ENCODE measurements at places on chromosomes 4 and X.

GRCh38 chr4:74755486-74755885 lies 38.8 kb downstream of the BTC start:
- no peak for DNase-seq

DNA sequence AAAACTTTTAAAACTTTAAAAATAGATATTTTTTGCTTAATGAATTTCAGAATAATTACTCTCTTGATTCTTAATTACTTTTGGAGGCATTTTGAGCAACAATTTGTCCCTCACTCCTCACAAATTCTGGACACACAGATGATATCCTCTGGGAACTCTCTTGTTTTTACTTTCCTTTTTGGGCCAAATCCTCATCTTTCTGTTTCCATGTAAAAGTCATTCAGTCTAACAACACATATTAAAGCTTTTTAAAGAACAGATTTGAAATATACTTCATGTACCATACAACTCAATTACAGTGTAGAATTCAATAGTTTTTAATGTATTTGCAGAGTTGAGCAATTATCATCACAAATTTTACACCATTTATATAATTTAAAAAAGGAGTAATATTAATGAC lies 983.1 kb downstream of the STIM2 start:
- no peak for DNase-seq

DNA sequence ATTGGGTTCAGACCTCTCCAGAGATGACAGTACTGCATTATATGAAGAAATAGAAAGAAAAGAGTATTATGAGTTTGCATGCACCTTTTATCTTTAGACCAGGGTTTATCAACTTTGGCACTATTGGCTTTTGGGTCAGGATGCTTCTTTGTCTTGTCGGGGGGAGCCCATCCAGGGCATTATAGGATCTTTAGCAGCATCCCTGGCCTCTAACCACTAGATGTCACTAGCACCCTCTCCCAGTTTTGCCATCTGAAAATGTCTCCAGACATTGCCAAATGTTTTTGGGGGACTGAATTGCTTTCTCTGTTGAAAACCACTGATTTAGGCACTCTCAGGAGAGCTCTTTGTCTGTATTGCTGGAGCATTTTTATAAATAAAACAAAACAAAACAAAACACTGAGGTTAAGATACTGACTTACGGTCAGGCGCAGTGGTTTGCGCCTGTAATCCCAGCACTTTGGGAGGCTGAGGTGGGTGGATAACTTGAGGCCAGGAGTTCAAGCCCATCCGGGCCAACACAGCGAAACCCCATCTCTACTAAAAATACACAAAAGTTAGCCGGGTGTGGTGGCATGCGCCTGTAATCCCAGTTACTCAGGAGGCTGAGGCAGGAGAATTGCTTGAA lies 23.6 kb downstream of the CA5B start:
- no peak for DNase-seq

DNA sequence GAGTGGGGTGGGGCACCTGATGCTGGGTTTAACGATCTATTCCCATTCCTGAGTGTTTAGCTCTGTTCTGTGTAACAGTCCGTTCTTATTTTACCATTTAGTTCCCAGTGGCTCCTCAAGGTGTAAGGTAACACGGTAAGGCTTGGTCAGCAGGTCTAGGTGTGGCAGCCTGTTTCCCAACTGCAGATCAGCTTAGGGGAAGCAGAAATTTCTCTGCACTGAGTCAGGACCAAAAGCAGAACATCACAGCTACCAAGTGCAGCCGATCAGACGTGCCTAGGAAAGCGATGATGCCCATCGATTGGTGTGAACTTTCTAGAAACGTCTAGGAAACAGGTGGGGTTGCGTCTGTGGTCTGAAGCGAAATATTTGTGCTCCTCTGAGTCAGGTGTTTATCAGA lies 240.1 kb downstream of the STIM2 start:
- DNase-seq: no peak

DNA sequence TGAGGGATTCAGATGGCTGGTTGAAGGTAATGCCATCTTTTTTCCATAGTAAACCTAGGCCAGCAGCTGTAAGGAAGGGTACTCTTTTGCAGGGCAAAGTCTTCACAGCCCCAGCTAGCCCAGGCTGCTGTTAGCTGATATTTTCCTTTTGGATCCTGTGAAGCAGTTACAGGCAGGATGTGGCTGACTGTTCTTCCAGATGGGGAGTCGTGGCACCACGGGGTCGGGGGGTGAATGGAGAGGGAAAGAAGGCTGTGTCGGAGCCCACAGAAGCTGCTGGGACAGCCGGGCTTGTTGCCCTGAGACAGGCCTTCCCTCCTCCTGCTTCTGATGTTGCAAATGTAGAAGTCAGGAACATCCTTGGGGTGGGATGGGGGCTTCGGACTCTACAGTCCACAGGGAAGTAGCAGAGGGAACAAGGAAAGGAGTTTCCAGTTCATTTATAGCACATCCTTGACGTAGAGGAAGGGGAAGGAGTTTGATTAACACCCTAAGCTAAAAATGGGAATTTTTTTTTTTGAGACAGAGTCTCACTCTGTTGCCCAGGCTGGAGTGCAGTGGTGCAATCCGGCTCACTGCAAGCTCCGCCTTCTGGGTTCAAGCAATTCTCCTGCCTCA lies 64.6 kb upstream of the TMEM150C start:
- DNase-seq: no peak

- DNase-seq: no peak
Measured at GRCh38 chr4:24235618-24236017, 345.8 kb upstream of the PPARGC1A start.

GRCh38 chr4:13615161-13615560 lies 12.4 kb downstream of the BOD1L1 start:
- DNase-seq: no peak

DNA sequence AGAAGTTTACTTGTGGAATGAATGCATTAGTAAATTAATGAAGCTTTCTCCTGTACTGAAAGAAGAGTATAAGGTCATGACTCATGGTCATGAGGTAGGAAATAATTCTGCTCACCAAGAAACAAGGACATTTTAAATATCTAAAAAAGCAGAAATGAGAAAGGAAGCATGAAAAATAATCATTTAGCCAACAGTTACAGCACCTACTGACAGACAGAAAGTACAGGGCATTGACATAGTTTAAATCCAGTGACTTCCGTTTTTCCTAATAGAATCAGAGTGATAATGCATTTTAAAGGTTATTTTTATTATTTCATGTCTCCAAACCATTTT lies 30.5 kb upstream of the ACSL1 start:
- no peak for DNase-seq

- DNase-seq: no peak
Measured at GRCh38 chrX:87518504-87518903, 902 bp downstream of the KLHL4 start.

Data from stimulated activated CD4-positive, alpha-beta T cell treated with anti-CD3 and anti-CD28 coated beads, Interleukin-15, amount 100 ng/mL, for 1 hour (primary cell).